A172 (cell line): ENCODE measurements at places on chromosomes 5 and 9.

DNA sequence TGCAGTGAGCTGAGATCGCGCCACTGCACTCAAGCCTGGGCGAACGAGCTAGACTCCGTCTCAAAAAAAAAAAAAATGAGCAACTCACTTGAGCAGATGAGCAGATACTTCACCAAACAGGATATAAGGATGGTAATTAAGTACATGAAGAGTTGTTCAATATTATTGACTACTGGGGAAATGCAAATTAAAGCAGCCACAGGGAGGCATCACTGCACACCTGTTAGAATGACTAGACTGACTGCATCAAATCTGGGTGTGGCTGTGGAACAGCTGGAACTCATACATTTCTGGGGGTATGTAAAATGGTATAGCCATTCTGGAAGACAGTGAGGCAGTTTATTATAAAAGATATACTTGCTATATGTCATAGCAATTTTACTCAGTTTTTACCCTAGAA is 93.0 kb downstream of the WNK2 start:
- no peak for DNase-seq

DNA sequence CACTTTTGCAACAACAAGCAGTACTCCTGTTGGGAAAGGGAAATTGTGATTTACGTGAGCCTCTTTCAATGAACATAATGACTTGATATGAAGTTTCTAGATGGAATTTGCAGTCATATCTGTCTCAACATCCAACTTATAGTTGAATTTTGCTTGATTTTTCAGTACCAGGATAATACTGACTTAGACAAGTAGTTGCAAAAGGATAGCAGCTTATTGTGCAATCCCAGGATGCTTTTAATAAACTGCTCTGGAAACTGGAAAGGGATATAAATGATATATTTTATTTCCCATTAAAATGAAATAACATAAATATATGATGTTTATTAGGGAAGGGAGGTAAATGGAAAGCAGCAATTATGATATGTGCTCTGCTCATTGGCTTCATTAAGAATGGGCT is 174.4 kb upstream of the RGMB start:
- DNase-seq: no peak

DNA sequence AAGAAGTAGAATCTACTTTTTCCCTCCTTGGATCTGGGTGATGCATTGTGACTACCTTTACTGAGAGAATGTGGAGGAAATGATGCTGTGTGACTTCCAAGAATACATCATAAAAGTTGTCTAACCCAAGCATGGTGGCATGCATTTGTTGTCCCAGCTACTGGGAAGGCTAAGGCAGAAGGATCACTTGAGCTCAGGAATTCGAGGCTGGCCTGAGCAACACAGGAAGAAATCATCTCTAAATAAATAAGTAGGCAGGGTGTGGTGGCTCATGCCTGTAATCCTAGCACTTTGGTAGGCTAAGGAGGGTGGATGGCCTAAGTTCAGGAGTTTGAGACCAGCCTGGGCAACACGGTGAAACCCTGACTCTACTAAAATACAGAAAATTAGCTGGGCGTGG is 143.2 kb upstream of the VLDLR start:
- DNase-seq: no peak

GRCh38 chr9:114958021-114958843 is 27.8 kb upstream of the TNFSF8 start:
- no peak for DNase-seq

GRCh38 chr9:4887556-4887955 is 94.8 kb downstream of the RCL1 start:
- no peak for DNase-seq

GRCh38 chr9:93288891-93289883 is 105.2 kb downstream of the WNK2 start:
- DNase-seq: peak; percentile 6

DNA sequence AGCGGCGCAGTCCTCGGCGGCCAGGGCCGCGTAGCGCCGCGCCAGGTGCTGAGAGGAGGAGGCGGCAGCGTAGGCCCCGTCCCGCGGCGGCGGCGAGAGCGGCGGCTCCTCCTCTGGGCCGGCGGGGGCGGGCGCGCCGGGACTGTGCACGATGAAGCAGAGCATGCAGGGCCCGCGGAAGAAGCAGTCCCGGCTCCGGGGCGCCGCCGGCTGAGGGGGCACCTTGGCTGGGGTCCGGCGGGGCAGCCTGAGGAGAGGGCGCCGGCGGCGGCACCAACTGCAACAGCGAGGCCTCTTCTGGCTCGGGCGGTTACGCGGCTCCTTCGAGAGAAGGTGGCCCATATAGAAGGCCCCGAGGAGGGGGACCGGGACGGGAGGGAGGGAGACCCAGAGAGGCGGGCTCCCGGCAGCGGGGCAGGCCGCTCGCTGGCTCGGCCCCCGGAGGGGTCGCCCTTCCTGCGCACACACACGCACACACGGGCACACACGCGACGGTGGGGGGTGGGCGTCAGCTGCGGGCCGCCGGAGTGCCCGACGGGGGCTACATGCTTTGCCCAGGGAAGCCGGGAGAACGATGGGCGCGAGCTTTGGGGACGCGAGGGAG is 446 bp downstream of the FBXL17 start:
- peak; percentile 23 for DNase-seq

DNA sequence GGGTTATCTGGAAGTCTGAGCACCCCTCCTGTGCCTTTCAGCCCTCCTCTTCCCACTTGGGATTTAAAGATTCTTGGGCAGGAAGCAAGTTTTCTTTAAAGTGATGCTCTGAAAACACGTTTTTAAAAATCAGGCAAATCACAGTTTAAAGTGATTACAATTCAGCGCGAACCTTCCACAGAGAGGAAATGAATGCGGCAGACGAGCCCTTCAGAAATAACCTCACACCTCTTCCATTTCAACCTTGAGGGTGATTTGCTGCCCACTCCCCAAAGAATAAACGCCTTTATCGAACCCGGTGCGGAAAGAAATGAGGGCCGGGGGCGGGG is 2.3 kb upstream of the EFNA5 start:
- DNase-seq: no peak

DNA sequence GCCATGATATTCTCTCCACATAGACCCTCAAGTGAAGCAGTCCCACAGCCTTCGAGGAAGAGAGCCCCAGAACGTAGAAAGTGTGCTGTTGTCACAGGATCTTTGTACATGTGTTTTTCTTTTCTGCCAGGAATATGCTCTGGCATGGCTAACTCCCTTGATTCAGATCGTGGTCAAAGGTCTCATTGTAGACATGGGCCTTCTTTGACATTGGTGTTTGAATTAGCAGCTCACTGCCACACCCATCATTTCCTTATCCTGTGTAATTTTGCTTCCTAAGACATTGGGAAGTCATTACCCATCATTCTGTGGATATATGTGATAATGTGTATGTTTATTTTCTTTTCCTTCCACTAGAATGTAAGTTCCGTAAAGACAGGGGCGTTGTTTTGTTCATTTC is 25.5 kb downstream of the MTRR start:
- DNase-seq: no peak

DNA sequence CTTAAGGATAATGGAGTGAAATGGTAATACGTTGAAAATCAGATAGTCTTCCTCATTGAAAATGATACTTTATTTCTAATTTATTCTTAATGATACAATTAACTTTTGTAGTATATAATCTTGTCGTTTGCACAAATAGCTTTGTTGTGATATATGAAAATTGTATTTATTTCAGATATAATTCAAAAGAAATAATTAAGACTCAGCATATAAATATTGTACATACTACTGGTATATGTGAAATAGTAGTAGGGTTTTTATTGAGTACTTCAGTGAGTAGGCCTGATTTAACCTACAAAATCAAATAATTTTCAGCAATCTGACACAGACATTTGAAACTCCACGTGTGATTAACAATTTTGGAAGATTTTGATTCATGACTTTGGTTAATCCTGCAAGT is 4.8 kb downstream of the C5orf22 start:
- no peak for DNase-seq

GRCh38 chr9:4962085-4962484 is 23.0 kb upstream of the JAK2 start:
- no peak for DNase-seq

GRCh38 chr5:126801992-126802294 is 25.0 kb downstream of the LMNB1 start:
- DNase-seq: no peak

- DNase-seq: no peak
Measured at GRCh38 chr9:7186175-7186574, 428.4 kb downstream of the KDM4C start.

DNA sequence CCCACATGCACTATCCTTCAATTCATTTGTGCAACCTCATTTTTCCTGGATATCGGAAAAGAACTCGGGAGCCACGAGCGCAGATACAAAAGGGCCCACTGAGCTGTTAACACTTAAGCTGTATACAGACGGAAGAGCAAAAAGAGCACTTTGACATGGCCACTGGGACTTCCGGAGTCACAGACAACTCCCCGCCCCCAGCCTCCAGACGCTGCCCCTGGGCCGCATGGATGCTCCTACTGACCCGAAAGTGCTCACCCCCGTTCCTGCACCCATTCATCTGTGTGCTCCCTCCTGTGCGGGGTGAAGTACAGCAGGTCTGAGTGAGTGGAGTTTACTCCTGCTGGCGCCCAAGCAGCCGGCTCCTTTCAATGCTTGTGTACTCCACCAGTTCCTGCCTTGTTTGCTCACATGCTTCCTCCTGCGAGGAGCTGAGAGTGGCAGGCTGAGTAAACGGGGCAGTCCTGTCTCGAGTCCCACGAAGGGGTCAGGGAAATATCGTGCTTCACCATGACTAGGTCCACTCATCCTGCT is 901.0 kb upstream of the CTNND2 start:
- DNase-seq: peak; percentile 1

DNA sequence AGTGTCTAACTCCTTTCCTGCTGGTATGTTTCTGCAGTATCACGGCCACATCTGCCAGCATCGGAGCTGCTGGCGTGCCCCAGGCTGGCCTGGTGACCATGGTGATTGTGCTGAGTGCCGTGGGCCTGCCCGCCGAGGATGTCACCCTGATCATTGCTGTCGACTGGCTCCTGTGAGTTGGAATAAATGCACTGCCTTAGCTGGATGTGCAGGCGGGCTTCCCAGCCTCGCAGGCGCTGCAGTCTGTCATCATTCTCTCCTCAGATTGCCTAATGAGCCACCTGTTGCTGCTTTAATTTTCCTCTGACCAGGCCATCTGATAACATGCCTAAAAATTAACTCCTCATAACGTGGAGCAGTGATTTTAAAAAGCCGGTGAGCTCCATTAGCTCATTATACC is 79.1 kb upstream of the PLPP6 start:
- no peak for DNase-seq

DNA sequence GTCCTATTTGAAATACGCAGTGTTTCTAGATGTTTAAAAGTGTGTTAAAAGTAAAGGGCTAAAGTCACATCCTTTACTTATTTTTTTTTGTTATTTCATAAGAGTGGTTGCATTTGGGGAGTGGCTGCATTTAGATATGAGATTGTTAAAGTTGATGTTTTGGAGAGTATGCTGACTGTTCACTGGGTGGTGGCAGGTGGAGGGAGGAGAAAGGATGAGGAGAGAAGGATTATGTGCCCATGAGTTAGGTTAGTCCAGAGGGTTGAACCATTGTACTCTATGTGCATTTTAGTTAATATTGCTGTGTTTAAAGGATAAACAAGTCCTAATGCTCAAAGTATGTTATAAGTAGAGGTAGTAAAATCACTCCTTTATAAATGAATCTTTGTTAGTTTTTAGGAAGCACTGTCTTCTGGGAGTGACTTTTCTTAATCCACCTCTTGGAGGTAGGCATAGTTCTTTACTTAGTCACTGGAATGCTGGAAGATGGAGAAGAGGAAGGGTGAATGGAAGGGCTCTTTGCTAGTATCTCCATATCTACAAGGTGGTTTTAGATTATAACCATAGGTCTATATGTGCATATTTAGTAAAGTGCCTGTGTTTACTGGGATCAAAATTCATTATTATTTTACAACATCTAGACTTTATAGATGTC is 332.3 kb downstream of the NPR3 start:
- peak; percentile 11 for DNase-seq

DNA sequence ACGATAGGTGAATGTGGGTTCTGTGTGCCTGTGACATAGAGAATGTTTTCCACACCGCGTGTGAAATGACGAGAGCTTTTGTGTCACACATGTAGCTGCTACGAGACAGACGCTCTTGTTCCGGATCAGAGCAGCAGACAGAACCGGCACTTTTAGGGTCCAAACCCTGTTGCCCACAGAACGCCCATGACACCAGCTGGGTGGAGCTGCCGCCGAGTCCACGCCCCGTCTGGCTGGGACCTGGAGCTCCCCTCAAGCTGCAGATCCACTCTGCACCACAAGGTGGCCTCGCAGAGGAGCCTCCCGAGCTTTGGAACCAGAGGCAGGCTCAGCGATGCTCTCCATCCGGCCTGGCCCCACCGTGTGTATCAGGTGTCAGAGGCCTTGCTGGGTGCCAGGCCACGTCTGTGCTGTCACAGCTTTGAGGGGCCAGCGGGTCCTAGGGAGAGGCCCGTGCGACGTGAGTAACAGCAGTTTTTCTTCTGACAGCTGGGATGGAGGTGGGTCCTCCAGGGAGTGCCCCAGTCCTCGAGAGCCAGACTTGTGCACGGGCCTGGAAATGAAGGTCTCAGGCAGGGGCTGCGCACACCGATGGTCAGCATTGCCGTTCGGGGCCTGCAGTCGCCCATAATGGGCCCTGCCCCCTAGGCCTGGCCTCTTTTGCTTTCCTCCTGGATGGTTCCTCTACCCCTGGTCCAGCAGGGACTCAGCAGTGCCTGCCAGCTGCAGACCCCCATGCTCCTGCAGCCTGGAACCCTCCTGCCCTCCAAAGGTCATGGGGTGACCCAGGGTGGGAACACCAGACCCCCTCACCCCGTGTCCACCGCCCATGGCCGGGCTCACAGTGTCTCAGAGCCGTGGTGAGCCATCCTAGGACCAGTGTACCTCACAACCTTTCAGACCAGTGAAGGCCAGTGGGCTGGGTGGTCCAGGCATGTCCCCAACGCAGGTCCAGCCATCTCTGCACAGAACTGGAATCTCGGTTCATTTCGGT is 2.5 kb upstream of the LRRC14B start:
- peak; percentile 74 for DNase-seq

DNA sequence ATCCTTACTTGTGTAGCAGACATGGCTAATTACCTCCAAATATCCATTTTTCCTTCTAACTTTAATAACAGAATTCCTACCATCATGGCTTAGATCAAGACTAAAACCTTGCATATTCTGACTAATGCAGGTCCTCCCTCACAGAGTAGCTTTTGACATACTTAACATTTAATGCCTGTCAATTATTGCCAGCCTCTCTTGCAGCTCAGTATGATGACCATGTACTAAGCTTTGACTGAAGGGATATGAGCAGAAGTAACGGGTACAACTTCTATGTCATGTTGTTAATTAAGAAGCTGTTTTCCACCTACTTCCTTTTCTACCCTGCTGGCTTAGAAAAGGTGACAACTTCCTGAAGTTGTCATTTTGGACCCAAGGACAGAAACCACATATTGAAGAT is 533.4 kb downstream of the PSAT1 start:
- DNase-seq: no peak

DNA sequence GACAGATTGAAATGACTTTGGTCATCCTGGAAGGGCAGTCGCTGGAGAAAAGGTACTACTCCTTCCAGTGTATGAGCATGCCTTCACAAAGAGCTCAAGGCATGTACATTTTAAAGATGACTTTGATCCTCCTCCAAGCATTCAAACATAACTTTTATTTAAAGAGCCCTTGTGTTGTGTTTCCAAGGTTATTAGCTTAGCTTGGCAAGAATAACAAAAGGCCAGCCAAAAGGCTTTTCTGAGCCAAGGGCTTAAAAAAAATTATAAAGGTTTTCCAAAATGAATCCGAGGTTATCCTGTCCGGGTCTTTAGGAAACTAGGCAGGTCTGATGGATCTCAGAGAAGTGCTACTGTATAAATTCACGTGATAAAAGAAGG is 71.0 kb upstream of the PLPP6 start:
- no peak for DNase-seq

- no peak for DNase-seq
Measured at GRCh38 chr9:76638001-76638400, 126.2 kb upstream of the PCA3 start.
